Karpas-422 (cell line): ENCODE measurements at places on chromosomes 2 and 18. TPM values are rescaled to one million over a fixed set of nuclear protein-coding genes. Genes with fewer than 3 reads are reported as not detected.

Gene CCBE1
- not detected in 2 replicates for total RNA-seq

Gene FAM98A
- total RNA-seq = 10.2 and 15.3 TPM in 2 replicates

Gene RAB6C
- total RNA-seq = 0.52 and 1.5 TPM in 2 replicates

DNA sequence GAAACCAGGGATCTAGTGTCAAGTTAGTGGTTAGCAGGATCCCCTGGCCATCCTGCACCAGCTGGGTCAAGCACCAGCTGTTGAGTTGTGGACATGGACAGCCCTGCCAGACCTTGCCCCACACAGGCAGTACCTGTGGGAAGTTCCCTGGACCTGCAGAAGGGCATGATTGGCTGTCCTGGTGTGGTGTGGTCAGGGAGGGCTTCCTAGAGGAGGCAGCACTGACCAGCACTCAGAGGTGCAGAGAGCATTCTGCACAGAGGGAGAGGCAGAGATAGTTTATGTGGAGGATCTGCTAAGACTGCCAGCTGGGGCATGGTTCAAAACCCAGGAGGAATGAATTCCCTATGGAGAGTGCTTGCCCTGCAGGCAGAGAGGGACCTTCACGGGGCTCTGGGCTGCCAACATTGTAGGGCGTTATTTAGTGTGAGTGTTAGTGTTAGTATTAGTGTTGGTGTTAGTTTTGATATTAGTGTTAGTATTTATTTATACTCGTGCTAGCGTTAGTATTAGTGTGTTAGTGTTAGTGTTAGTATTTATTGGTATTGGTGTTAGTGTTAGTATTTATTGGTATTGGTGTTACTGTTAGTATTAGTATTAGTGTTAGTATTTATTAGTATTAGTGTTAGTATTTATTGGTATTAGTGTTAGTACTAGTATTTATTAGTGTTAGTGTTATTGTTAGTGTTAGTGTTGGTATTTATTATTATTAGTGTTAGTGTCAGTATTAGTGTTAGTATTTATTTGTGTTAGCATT lies 31.9 kb downstream of the TWIST2 start:
- no peaks in the 10 kb centered on the region for H3K4me1 ChIP-seq
- H3K4me3 ChIP-seq = no peak overlapping the region
- no peaks in the 10 kb centered on the region for H3K27me3 ChIP-seq

- no peaks in the 10 kb centered on the region for H3K27me3 ChIP-seq
- no peaks in the 10 kb centered on the region for H3K4me1 ChIP-seq
- H3K36me3 ChIP-seq = no peaks in the 10 kb centered on the region
These were observed 245.3 kb downstream of the TFCP2L1 start for GRCh38 chr2:121039679-121040078.

- no peak overlapping the region for H3K27ac ChIP-seq
- no peaks in the 10 kb centered on the region for H3K4me1 ChIP-seq
- no peaks in the 10 kb centered on the region for H3K36me3 ChIP-seq
- no peaks in the 10 kb centered on the region for H3K27me3 ChIP-seq
These were observed 185.1 kb downstream of the SCG2 start for GRCh38 chr2:223416815-223417610.

- no peak for DNase-seq
- H3K27me3 ChIP-seq = no peaks in the 10 kb centered on the region
- H3K36me3 ChIP-seq = no peaks in the 10 kb centered on the region
These were observed 15.5 kb downstream of the CYP26B1 start for GRCh38 chr2:72131916-72132841.

DNA sequence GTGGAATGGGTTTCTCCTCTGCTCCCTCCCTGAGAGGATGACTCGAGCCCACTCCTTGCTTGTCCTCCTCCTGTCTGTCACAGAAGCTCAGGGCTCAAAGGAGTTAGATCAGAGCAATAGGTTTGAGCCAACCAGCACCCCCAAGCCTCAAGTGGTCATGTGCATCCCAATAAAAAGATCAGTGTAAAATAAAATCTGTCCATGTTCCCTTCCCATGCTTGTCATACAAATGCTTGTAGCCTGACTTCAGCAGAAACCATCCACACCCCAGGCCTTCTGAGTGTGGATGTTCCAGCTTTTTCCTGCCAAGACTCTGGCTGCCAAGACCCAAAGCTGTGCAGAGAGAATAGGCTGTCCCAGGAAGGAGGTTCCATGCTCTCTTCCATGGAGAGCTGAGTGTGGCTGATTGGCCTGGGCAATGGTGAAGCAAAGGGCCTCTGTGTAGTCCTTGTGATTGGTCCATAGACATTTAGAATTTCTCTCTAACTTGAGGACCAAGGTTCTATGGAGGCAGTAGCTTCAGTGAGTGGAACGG lies 67.4 kb downstream of the GYPC start:
- H3K36me3 ChIP-seq = no peaks in the 10 kb centered on the region
- H3K4me1 ChIP-seq = no peaks in the 10 kb centered on the region
- H3K4me3 ChIP-seq = no peak overlapping the region
- no peak for DNase-seq
- H3K27me3 ChIP-seq = peaks cover 2% of the 10 kb centered on the region; the same call in 1 of the 2 replicates

GRCh38 chr2:191362841-191363240 lies 117.6 kb downstream of the MYO1B start:
- H3K36me3 ChIP-seq = no peaks in the 10 kb centered on the region
- no peak overlapping the region for H3K27ac ChIP-seq
- DNase-seq = no peak
- no peak overlapping the region for H3K4me3 ChIP-seq
- H3K27me3 ChIP-seq = no peaks in the 10 kb centered on the region
- no peaks in the 10 kb centered on the region for H3K4me1 ChIP-seq

DNA sequence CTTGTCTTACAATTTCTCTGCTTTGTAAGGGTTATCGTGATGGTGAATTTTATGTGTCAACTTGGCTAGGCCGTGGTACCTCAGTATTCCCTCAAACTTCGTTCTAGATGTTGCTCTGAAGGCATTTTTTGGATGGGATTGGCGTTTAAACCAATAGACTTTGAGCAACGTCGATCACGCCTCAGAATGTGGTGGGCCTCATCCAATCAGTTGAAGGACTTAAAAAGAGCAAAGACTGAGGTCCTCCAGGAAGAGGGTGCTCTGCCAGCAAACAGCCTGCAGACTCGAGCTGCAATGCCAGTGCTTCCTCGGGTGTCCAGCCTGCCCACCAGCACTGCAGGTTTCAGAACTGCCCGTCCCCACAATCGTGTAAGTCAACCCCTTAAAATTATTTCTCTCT lies 145.8 kb upstream of the SALL3 start:
- no peak for DNase-seq
- no peak overlapping the region for H3K4me3 ChIP-seq
- H3K27me3 ChIP-seq = no peaks in the 10 kb centered on the region
- no peak overlapping the region for H3K27ac ChIP-seq

DNA sequence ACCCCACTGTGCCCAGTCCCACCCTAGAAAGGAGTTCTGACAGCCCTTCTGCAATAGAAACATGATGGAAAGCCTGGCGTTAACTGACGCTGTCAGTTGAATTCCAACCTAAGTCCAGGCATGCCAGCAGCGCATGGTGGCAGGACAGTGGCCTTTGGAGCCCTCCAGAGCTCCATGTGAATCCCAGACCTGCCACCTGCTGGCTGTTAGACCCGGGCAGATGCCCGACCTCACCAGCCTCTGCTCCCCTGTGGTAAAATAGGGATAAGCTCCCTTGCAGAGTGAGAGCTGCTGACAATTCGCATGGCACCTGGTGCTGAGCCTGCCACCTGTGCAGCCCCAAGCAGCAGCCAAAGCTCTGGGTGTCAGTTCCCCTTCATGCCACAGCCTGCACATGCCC lies 138.6 kb downstream of the LOXHD1 start:
- no peaks in the 10 kb centered on the region for H3K36me3 ChIP-seq
- H3K27me3 ChIP-seq = no peaks in the 10 kb centered on the region
- no peak overlapping the region for H3K27ac ChIP-seq
- H3K4me3 ChIP-seq = no peak overlapping the region
- H3K4me1 ChIP-seq = no peaks in the 10 kb centered on the region

DNA sequence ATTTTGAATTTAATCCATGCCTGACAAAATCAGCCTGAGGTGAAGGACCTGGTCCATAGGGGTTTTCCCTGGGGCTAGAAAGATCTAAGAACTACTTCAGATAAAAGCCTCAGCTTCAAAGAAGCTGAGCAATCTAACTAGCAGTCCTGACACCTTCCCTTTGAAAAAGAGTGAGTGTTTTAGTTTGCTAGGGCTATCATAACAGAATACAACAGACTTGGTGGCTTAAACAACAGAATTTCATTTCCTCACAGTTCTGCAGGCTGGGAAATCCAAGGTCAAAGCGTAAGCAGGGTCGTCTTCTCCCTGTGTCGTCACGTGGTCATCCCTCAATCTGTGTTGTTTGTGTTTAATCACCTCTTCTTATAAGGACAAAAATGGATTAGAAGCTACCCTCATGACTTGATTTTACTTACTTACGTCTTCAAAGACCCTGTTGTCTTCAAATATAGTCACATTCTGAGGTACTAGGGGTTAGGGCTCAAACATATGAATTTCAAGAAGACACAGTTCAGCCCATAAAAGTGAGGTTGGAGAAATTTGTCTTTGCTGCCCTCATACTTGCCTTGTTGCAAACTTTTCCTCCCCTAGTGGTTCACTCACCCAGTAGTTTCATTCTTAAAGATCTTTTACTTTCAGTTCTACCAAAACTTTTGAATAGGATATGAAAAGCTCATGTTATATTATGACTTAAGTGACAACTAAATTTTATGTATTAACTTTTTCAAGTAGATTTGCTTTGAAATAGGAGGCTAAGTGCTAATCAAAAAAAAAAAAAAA lies 673.8 kb downstream of the ARHGAP15 start:
- H3K27me3 ChIP-seq = no peaks in the 10 kb centered on the region
- H3K36me3 ChIP-seq = no peaks in the 10 kb centered on the region

- H3K27ac ChIP-seq = no peak overlapping the region
- 0 out of 2 replicates have a peak, but pooled peaks cover 3% of the 10 kb centered on the region for H3K36me3 ChIP-seq
These were observed 25.7 kb downstream of the SRBD1 start for GRCh38 chr2:45585267-45585861.

DNA sequence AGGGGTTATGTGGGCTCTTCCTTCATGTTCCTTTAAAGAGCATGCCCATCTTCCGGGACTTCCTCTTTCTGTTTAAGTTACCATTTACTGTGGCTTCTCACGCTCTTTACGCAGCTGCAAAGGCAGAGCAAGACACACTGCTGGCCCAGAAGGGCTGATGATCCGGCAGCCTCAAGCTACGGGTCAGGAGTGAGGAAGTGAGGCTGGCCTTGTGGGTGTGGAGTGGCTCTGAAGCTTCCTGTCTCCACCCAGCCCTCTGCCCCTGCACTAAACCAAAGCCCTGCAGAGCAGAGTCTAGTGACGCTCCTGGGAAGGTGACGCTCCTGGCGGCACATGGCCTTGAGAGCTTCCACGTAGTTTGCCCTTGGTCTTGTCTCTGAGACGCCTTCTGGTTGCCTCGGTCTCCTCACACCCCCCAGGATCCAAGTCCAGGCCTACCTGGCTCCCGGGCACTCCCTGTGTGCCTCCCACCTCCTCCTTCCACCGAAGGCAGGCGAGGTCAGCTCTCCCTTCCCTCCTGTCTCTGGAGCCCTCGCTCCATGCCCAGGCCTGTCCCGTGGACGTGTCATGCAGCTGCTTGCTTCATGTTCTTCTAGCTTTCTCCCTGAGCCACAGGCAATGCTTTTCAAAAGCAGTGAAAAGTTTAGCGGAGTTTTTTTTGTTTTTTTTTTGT lies 50.3 kb downstream of the ARL4C start:
- peak; percentile 59 for DNase-seq
- H3K36me3 ChIP-seq = no peaks in the 10 kb centered on the region

GRCh38 chr2:15640261-15640711 lies 48.6 kb downstream of the DDX1 start:
- no peaks in the 10 kb centered on the region for H3K27me3 ChIP-seq
- no peaks in the 10 kb centered on the region for H3K36me3 ChIP-seq
- no peak for DNase-seq

- no peaks in the 10 kb centered on the region for H3K4me1 ChIP-seq
- no peaks in the 10 kb centered on the region for H3K36me3 ChIP-seq
- H3K27me3 ChIP-seq = no peaks in the 10 kb centered on the region
- no peak overlapping the region for H3K4me3 ChIP-seq
- peak; percentile 43 for DNase-seq
These were observed 635.0 kb downstream of the TSN start for GRCh38 chr2:122390406-122390805.

DNA sequence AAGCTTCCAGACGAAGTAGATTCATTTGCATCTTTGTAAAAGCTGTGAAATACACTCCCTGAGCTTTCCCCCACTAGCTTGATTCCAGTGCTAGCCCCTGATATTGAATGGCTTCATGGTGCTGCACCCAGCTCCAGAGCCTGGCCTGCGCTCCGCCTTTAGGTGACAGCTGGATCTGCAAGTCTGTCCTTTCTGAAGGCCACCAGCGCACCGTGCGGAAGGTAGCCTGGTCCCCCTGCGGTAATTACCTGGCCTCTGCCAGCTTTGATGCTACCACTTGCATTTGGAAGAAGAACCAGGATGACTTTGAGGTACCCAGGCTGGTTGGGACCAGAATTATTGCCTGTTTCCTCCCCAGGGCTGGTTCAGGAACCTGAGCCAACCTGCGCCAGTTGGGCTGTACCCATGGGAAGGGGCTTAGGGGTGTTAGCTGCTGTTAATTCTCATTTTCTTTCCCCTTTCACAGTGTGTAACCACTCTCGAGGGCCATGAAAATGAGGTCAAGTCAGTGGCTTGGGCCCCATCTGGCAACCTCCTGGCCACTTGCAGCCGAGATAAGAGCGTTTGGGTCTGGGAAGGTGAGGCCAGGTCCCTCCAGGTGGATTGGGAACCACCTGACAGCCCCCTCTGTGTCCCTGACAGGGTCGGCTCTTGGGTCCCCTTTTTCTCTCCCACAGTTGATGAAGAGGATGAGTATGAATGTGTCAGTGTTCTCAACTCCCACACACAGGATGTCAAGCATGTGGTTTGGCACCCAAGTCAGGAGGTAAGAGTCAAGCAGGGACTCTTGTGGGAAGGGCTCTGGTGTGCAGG lies 1.3 kb downstream of the CIAO1 start:
- H3K27ac ChIP-seq = no peak overlapping the region
- peak overlapping the region; percentile 100 for H3K4me3 ChIP-seq
- peaks cover 22% of the 10 kb centered on the region for H3K4me1 ChIP-seq
- DNase-seq = peak; percentile 65

DNA sequence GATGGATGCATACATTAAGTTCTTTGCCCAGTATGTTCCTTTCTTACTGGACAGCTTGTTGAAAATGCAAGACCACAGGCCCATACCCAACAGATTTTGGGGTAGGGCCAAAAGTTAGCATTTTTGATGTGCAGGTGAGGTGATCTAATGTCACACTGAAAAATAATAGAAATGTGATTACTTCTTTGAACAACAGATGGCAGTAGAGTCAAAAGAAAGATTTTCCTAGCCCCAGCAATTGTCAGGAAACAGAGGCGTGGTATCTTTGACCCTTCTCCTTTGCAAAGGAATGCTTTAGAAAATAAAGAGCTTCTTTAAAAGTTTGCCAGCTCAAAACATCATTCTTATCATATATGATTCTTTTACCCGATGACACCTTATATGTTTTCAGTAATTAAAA lies 343.6 kb upstream of the SYT4 start:
- peak; percentile 69 for DNase-seq
- no peaks in the 10 kb centered on the region for H3K36me3 ChIP-seq
